Activated CD4-positive, alpha-beta T cell treated with anti-CD3 and anti-CD28 coated beads, Interleukin-10, Interleukin-2, amounts not matched to agents 100 ng/mL and 50 ng/mL, durations not matched to agents 16 hours and 8 hours (primary cell): ENCODE measurements at places on chromosomes 5 and 9.

GRCh38 chr9:35553670-35554543 is 51.2 kb upstream of the TESK1 start:
- DNase-seq: peak; percentile 60

DNA sequence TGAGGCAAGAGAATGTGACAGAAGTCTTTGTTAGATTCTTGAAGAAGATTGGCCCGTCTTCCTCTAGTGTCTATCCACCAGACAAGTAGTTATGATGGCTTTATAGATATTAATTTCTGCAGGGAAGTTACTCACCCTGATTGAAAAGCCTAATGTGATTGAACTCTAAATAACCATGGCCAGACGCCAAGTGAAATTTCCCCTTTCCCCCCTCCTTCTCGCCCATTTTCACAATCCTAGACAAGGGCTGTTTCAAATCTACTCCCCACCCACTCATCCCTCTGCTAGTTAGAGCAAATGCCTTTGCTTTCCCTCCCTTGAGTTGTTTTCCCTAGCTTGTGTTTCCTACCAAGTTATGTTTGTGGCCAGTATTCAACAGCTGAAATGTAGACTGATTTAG is 182.5 kb downstream of the TMEM167A start:
- DNase-seq: no peak

DNA sequence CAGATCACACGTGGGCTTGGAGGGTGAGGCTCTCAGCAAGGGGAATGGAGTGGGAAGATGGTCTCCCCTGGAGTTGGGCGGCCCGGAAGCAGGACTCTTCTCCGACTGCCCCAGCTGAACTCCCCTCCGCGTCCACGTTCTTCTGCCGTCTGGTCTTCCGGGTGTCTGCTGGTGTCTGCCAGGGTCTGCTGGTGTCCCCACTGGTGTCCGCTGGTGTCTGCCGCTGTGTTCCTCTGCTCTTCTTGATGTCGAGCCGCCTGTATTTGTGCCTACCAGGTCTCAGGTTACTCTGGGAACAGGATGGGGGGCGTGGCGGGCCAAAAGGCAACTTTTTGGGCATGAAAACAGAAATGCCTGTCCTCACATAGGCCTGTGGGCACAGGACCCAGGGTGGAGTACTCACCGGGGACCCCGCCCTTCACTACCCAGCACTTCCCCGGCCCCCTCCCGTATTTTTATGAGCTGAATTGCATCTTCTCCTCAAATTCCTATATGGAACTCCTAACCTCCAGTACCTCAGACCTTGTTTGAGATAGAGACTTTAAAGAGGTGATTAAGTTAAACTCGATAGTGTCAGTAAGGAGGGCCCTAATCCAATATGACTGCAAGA is 675.4 kb downstream of the SEMA5A start:
- DNase-seq: no peak

DNA sequence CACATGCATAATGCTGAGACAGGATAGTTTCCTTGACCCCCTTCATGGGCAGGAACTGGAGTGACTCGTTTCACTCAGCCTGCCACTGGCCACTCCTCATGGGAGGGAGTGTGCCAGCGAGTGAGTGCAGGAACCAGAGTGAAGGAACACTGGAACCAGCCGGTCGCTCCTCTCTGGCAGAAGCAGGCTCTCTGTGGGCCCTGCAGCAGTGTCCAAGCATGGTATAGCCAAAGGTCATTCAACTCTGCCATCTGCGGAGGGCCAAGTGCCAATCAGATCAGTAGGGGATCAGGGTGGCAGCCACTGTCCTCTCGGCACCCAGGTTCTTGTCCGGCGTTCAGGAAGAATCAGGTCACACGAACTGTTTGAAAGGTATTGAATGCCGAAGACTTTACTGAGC is 169.3 kb upstream of the PPP1R2B start:
- DNase-seq: no peak

- DNase-seq: no peak
Measured at GRCh38 chr5:57947181-57947580, 464.6 kb upstream of the ACTBL2 start.

DNA sequence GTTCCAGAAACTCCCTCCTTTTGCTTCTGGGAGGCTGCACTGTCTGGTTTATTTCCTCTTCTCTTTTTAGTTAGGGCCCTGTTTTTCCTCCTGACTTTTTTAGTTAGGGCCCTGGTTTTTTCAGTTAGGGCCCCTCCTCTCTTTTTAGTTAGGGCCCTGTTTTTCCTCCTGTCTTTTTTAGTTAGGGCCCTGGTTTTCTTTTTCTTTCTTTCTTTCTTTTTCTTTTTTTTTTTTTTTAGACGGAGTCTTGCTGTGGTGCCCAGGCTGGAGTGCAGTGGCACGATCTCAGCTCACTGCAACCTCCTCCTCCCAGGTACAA is 15.1 kb downstream of the GSN start:
- DNase-seq: no peak

- DNase-seq: no peak
Measured at GRCh38 chr9:94801681-94802080, 75.2 kb downstream of the AOPEP start.

GRCh38 chr9:135671591-135672041 is 8.5 kb downstream of the LCN9 start:
- no peak for DNase-seq

DNA sequence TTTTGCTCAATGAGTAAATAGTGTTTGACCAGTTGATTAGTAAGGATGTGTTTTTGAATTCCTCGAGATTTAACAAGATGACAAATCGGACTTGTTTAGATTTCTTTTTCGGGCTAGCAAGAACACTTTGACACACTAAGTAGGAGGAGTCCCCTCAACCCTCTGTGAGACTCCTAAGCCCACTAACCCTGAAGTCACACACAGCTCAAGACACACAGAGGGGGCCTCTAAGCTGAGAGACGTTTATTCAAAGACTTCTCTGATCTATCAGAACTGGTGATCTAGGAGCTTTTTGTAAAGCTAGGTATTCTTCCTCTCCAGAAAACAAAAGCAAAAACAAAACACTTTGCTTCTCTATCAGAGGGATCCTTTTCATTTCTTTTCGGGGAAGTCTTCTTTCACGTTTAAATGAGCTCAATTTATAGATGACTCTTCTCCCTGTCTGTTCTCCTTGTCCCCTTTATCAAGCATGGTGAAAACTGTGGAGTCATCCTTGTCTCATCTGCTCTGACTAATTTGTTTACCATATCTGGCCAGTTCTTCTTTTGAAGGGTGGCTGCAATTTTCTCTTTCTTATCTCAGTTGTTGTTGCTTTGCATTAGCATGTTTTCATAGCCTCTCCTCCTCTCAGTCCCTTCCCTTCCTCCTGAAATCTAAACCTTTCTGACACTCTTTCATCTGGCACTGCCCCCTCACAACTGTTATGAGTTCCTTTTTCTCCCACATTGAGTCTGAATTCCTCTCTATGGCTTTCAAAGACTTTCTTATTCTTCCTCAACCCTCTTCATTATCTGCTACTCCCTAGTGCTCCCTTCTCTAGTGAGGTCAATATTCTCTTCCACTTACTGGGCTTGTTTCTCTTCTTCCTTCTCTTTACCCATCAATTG is 68.5 kb upstream of the RAI14 start:
- peak; percentile 10 for DNase-seq

DNA sequence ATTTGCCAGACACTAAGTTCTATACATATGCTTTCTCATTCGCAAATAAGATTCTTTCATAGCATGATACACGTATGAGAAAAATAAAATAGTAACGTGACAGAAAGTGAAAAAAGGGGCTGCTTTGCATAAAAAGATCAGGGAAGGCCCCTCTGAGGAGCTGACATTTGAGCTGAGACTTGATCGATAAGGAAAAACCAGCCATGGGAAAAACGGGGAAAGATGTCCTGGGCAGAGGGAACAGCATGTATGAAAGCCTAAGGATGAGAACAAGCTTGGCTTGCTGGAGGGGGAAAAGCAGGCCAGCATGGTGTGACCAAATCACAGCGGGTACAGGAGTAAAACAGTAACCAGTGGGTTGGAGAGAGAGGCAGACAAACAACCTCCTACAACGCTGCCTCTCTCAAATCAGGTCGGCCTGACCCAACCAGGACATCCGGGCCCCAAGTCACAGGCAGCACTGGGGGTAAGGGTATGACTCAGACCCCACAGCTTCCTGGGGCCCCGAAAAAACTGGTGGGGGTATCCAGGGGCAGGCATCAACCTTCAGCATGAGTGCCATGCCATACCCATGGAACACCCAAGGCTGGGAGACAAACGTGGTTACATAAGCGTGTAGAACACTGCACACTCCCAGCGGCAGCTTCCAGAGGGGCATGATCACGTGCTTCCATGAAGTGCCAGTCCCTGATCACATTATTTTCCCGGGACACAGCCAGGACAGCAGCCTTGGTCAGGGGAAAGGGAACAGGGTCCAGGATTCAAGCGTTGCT is 2.2 kb downstream of the TNIP1 start:
- peak; percentile 94 for DNase-seq

GRCh38 chr9:122334916-122335315 is 35.9 kb upstream of the PTGS1 start:
- no peak for DNase-seq

DNA sequence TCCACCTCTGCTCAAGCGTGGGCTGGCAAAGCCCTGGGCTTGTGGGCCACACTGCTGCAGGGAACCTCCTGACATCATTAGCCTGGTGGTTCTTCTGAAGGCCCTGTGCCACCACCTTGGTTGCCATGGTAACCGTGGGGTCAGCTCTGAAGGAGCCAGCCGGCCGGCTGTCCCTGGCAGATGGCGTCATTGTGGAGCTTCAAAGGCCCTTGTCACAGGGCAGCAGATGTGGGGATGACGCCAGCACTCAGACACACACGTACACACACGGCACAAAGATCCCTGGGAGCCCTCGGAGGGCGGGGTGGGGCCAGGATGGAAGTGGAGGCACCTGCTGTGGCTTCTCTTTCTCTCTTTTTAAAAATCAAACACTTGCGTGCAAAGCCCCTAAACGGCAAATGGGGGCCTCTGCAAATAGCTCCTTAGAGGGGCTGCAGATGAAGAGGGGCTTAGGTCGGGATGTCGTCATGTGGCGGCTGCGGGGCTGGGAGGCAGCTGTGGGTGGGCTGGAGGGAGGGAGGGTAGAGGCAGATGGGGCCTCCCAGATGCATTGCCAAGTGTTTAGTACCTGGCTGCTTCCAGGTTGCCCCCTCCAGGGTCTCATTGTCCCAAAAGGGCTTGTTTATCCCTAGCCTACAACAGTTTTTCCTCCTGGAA is 19.5 kb upstream of the RPL26L1 start:
- no peak for DNase-seq

- DNase-seq: no peak
Measured at GRCh38 chr5:24353611-24354010, 291.2 kb downstream of the CDH10 start.

- no peak for DNase-seq
Measured at GRCh38 chr5:26538226-26538625, 500.2 kb downstream of the CDH9 start.

DNA sequence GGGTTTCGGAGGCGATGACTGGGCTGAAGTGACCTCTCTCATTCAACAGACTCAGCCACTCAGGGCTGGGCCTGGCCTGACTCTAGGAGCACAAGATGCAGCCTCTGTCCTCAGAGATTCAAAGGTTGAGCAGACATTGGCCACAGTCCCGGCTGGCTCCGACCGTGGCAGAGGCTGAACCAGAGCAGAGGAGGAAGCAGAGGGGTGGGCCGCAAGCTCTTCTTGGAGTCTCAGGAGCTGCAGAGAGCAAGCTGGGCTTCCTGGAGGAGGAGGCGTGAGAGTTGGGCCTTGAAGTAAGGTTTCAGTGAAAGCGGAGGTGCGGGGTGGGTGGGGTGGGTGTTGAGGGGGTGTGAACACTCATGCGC is 37.6 kb downstream of the ALG2 start:
- no peak for DNase-seq

DNA sequence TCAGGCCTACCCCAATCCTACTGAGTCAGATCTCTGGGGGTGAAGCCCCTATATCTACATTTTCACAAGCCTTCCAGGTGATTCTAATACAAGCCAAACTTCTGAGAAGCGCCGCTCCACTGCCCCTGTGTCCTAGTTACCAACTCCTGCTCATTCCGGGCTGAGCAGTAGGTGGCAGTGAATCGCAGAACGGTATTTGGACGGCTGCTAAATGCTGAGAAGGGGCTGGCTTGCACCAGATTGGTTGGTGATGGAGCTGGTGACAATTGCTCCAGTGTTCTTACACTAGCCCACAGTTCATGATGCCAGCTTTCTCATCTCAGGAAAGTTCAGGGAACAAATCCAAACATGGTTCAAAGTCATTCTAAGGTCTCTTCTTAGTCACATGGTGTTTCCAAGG is 31.1 kb upstream of the FGF1 start:
- DNase-seq: peak; percentile 61

GRCh38 chr5:151328734-151329133 is 18.6 kb downstream of the SLC36A2 start:
- no peak for DNase-seq

- no peak for DNase-seq
Measured at GRCh38 chr5:105782501-105782900, 1888.2 kb downstream of the EFNA5 start.

- DNase-seq: no peak
Measured at GRCh38 chr9:96413302-96414221, 4.6 kb downstream of the ZNF367 start.

DNA sequence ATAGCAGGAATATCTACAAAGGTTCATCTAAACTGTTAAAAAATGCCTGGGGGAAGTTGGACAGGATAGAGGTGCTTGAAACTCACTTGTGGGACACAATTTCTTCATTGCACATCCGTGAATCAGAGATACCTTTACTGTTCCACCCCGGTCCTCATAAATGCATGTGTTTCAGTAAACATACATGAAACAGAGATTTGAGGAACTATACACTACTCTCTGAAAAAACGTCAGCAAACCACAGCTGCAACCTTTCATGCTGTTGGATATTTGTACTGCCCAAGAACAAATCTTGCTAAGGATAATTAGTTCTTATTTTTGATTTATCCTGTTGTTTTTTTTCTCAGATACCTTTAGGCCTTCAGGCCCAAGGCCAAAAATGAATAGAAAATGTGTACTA is 337.3 kb downstream of the KDM4C start:
- DNase-seq: no peak

DNA sequence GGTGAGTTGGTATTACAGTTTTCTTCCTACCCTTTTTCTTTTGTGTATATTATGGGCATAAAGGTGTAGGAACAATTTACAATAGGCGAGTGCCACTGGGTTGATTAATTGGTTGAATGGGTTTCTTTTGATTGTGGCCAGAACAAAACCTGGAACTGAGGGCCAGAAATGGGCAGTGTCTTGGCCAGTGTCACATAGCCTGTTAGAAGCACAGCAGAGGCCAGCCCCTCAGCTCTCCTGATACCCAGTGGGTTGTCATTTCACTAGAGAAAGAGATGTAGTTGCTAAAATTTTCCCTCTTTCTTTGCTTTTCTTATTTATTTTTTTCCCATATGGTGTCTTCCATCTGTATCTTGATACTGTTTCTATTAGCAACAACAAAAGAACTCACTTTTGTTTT is 38.8 kb upstream of the SEMA6A start:
- no peak for DNase-seq

GRCh38 chr9:35981699-35982098 is 23.7 kb upstream of the OR2S2 start:
- DNase-seq: no peak

DNA sequence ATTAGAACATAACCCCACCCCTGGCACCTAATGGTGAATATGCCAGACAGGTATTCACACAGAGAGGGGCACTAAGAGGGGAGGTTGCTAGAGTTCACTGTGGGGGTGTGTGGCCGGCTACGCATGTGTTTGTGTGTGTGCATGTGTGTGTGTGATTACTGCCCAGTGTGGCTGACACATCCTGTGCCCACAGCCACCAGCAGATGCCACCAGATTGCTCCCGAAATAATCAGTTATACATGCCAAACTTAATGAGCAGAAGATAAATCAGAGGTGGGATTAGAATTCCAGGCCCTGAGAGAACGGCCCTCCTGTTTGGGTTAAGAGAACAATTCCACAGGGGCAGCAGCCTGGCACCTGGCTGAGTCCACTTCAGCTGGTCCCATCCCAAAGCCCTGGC is 91.8 kb upstream of the TBCA start:
- DNase-seq: no peak

GRCh38 chr5:14296533-14297331 is 153.6 kb downstream of the TRIO start:
- DNase-seq: no peak
